ENCODE measurements at places on chromosomes 4 and X.

GRCh38 chr4:170978990-170979389 is 834.2 kb upstream of the GALNTL6 start:
- DNase-seq, result no peak

- no peak for DNase-seq
These were observed 137.3 kb upstream of the PDLIM3 start for GRCh38 chr4:185672618-185673017.

GRCh38 chr4:120853161-120853935 is 69.2 kb downstream of the PRDM5 start:
- no peak for DNase-seq

GRCh38 chrX:72057331-72057730 is 74.4 kb downstream of the RTL5 start:
- no peak for DNase-seq

- no peak for DNase-seq
These were observed 108.0 kb upstream of the TBL1X start for GRCh38 chrX:9356846-9357245.

GRCh38 chrX:132732236-132732635 is 226.2 kb downstream of the HS6ST2 start:
- no peak for DNase-seq

- DNase-seq, result no peak
These were observed 221.8 kb upstream of the GYPA start for GRCh38 chr4:144362366-144362765.

GRCh38 chr4:13441506-13441905 is 42.6 kb downstream of the RAB28 start:
- no peak for DNase-seq

DNA sequence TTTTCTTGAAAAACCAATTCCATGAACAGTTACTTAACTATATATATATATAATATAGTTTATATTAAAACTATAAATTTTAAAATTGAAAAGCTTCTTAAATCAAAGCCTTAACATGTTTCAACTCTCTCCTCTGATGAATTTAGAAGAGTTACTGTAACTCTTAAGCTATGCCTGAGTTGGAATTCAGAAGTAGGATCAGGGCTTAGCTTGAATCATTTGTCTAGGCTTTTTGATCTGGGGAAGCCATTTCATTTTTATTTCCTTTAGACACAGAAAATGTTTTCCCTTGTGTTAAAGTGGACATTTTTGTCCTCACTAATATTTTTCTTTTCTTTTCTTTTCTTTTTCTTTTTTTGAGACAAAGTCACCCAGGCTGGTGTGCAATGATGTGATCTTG is 40.4 kb upstream of the PDLIM5 start:
- DNase-seq, result no peak

- peak; percentile 34 for DNase-seq
These were observed 141.1 kb downstream of the MAML3 start for GRCh38 chr4:140012688-140013486.

DNA sequence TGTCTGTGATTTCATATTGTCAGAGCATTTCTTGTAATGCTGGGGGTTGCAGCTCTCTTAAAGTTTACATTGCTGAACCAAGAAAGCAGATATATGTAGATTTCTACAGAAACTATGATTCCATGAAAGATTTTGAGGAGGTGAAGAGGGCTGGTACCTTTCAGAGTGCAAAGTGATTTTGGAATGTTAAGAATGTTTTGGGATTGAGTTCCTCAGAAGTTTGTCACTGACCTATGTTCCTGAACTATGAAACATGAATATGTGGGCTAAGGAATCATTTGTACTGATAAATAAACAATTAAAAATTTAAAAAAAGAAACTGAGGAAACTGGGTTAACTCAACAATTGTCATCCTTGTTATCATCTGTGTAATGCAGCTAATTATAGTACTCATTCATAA is 12.3 kb upstream of the CHIC2 start:
- DNase-seq, result no peak

DNA sequence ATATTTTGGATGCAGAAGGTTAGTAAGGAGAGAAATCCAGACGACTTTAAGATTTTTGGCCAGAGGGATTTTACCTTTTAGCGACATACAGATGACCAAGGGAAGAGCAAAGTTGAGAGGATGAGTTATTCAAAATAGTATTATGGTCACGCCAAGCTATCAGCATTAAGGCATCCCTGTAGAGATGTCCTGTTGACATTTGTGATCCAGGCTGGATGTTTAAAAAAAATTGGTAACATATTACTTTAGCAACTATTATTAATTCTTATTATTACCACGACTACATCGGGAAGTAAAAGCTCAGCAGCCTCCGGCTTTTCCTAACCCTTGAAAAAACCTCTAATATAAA is 562 bp upstream of the OSTC start:
- no peak for DNase-seq

GRCh38 chr4:90824266-90825150 is 697.3 kb downstream of the CCSER1 start:
- DNase-seq, result no peak

- no peak for DNase-seq
These were observed 376.1 kb upstream of the CTSO start for GRCh38 chr4:156329779-156330178.
